Germinal center (tissue), 1 donor: ENCODE measurements at places on chromosomes 12 and 14.

DNA sequence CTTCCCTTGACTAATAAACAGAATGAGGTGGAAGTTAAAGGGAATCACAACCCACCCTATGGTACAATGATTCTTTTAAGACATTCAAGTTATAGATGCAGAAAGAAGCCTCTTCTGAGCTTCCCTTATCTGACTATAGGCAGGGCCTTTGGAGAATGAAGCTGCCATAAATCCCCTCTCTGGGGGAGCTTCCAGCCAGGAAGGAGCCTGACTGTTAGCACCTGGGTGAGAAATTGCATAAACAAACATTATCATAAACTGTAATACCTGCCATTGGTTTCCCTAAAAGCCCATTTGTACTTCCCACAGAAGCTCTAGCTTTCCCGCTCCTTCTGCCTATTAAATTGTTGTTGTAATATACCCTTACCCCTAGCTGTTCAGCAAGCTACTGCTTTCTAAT lies 81.3 kb upstream of the RESF1 start:
- DNase-seq, result no peak

- peak; percentile 27 for DNase-seq
Observed at GRCh38 chr12:110531741-110532333, 29.7 kb downstream of the RAD9B start.

DNA sequence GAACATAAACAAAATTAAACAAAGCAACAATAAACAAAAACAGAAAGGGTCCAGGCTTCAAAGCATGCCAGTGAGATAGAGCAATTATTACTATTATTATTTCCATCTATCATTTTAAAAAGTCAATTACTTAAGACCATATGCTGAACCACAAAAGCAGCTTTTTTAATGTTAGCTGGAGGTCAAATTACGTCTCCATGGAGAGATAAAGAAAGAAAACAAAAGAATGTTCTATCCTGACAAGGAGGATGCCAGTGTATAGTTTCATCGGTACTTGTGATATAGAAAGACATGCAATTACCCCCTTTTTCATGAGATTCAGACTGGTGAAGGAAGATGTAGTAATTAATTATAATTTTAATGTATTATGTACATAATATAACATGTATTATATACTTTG lies 81.6 kb upstream of the DCN start:
- DNase-seq, result no peak

DNA sequence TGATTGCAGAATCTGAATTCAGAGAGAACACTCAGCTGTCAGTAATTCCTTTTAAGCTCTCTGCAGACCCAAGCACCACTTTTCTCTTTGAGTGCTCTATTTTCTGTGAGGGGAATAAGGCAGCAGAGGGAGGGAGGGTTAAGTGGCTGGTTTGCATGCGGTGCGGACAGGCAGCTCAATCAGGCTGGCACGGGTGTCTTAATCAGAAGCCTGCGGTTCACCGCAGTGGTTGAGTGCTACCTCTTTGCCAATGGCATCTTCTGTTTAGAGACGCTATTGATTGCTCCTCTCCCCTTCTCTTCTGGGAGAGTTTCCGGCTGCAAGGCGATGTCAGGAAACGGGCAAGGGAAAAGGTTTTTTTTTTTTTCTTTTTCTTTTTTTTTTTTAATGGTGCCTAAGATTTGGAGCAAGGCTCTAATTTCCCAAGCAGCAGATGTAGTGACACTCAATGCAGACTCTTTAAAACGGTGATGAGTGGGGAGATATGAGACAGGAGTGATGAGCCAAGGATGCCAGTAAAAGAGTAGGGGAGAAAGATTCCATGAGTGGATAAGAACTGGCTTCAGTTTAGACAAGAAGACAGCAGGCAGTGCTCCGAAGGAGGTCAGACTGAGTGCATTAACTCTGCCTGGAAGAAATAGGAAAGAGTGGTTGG lies 533.7 kb upstream of the SEL1L start:
- DNase-seq, result no peak

- DNase-seq, result no peak
Observed at GRCh38 chr12:2668816-2669215, 126.0 kb upstream of the FKBP4 start.

- DNase-seq, result no peak
Observed at GRCh38 chr12:66168410-66168809, 1.4 kb downstream of the TMBIM4 start.

GRCh38 chr14:88321692-88322503 lies 1.2 kb downstream of the KCNK10 start:
- DNase-seq, result no peak

DNA sequence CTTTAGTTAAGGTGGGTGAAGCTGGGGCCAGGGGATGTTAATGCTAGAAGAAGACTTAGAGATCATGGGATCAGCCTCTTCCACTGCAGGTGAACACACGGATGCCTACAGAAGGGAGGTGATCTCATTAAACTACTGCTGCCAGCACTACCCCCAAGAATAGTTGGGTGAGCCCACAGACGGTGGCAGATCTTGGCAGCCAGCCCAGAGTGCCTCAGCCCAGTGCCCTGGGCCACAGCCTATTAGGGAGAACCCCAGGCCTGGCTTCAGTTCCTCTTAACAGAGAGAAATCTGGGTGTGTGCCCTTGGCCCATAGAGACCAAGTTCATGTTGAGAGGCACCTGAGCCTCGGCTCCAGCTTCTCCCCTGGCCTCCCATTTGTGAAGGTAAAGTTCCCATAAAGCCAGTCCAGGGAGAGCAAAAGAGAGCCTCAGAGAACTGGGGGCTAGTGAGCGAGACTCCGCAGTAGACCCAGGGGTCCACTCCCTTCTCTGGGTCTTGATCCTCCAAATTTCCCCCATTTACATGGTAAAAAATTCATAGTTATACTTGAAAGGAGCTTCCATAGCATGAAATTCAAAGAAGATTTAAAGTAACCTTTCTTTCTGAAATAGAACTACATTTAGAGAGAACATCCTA lies 125.0 kb upstream of the CCND2 start:
- peak; percentile 63 for DNase-seq

DNA sequence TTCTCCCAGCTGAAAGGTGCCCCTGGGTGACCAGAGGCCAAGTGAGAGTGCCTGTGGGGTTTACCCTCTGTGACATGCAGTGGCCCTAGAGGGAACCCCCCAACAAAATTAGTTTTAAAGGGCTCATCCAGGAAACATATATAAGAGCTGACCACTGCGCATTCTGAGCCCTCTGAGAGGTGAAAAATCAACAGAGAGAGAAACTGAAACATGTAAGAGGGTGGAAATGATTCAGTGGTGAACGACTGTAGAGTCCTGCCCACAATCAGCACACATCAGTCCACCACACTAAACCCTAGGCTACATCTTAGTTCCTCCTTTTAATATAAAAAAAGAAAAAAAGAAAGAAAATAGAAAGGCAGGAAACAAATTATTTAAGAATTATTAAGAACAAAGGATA lies 21.0 kb upstream of the ACSM4 start:
- DNase-seq, result no peak

DNA sequence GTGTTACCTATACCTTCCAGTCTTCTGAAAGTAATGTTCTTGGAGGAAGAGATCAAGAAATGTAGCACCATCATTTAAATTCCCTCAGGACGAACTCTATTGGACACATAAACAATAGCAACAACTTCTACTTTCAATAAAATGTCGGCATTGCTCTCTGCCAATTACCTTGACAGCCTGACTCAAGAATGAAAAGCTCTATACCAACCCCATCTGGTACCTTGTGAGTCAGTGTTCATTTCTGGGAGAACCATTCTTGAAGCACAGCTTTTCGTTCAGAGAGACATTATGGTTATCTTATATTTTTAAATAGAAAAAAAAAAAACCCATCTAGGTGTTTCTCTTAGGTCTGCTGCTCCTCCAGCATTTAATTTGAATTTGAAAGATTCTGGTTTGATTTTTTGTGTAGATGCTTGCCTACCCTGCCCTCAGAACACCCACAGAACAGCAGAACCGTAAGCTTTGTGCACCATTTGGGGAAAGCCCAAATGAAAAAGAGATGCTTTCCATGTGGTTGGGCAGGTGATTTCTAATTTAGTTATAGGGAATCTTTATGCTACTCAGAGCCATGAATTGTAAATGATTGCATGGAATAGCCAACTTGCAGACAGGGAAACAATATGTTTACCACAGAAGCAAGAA lies 156.0 kb downstream of the SAMD4A start:
- peak; percentile 34 for DNase-seq

DNA sequence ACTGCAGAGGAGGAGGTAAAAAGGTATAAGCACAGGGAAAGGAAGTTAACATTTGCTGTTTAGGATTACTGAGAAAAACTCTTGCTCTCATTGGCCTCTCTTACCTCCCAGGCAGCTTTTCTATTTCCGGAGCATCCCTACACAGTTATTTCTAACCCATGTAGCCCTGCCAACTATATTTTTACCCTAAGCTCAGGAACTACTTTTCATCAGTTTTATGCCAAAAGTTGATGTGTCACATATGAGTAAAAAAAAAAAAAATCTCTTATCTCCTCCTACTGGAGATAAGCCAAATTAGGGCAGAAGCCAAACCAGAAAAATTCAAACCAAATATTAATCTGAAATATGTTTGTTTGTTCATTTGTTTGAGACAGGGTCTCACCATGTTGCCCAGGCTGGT lies 34.4 kb upstream of the PSMA6 start:
- DNase-seq, result no peak

DNA sequence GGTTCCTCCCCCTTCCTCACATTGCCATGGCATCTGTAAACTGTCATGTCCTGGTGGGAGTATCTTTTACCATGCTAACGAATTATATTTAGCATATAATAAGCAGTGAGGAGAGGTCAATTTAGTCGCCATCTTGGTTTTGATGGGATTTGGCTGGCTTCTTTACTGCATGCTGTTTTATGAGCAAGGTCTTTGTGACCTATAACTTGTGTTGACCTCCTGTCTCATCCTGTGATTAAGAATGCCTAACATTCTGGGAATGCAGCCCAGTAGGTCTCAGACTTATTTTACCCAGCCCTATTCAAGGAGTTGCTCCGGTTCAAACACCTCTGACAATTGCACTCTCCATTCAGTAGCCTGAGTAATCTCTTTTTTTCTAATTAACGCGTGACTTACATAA lies 2.1 kb upstream of the EIF4B start:
- no peak for DNase-seq

DNA sequence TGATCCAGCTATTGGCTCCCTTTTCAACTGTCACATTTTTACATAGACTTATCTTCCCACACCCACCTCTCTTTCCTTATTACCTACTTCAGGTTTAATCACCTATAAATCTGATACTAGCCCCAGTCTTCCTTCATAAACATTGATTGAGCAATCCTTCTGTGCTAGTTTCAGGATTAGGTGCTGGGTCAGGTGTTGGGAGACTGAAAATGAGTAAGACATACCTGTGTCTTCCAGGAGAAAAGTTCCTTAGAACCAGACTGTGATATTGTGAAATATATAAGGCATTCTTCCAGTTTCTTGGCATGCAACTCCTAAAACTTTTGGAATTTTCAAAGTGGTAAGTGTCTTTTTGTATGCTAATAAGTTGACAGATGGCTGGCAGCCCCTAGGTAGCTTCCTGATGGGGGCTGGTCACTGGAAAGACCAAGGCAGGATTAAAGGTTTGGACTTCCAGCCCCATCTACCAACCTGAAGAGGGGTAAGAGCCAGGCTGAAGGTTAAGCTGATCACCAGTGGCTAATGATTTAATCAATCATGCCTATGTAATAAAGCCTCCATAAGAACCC lies 4.6 kb downstream of the ANO6 start:
- DNase-seq, result no peak

DNA sequence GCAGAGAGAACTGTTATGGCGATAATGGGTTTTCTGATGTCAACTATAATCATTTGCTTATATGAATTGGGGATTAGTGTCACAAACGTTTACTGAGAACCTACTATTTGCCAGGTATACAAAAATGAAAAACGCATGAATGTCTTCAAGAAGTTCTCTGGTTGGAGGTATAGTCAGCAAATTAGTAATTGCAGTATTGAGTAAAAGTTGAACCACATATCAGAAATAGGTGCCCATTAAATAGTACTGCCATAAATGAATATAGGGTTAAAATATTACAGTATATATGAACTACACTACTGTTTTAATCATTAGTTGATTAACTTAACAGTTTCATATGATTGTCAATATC lies 60.0 kb downstream of the PTPRB start:
- DNase-seq, result no peak

GRCh38 chr14:88901189-88901588 lies 76.7 kb downstream of the TTC8 start:
- no peak for DNase-seq

GRCh38 chr12:12217018-12217359 lies 49.9 kb downstream of the LRP6 start:
- no peak for DNase-seq

- no peak for DNase-seq
Observed at GRCh38 chr12:131378176-131378842, 332.6 kb upstream of the SFSWAP start.

DNA sequence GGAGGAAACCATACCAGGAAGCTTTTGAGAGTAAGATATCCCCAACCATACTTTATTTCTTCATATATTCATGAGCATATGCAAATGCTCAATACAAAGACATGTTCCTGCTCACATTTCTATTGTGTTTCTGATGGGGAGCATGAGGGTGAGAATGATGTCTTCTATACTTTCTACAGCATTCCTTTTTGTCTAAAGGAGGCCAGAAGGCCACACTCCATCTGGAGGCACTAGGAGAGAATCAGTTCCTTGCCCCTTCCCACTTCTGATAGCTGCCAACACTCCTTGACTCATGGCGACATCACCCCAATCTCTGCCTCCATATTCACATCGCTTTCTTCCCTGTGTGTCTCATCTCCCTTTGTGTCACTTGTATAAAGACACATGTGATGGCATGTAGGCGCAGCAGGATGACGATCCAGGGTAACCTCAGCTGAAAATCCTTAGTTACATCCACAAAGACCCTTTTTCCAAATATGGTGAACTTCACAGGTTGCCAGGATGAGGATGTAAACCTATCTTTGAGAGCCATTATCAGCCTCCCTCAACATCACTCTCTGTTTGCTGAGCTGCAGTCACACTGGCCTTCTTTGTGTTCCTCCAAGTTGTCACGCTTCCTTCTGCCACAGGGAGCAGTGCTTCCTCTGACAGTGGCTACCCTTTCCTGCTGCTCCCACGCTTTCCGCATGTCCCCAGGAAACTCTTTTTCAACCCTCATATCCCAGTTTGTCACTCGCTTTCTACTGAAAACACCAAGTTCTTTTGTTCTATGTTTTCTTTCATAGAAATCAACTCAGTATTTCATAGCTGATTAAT lies 96.9 kb downstream of the STXBP6 start:
- DNase-seq, result no peak

DNA sequence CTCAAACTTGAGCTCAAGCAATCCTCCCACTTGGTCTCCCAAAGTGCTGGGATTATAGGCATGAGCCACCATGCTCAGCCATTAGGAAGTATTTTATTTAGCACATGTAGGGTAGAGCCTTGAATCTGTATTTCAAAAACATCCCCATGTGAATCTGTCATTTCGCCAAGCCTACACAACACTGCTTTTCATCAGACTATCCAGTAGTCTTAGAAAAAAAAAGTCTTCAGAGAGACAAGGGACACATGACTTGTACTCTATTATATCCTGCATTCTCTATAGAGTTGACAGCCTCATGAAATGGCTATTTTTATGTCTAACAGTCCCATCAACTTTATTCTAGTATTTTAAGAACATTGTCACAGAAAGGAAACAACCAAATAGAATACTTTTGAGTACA lies 35.4 kb downstream of the TM7SF3 start:
- no peak for DNase-seq

- no peak for DNase-seq
Observed at GRCh38 chr14:29392287-29392686, 535.4 kb downstream of the PRKD1 start.
